ENCODE measurements at places on chromosomes 13 and 19.
A peak's percentile ranks its signal among the peaks of the same experiment; 100 is the strongest.

DNA sequence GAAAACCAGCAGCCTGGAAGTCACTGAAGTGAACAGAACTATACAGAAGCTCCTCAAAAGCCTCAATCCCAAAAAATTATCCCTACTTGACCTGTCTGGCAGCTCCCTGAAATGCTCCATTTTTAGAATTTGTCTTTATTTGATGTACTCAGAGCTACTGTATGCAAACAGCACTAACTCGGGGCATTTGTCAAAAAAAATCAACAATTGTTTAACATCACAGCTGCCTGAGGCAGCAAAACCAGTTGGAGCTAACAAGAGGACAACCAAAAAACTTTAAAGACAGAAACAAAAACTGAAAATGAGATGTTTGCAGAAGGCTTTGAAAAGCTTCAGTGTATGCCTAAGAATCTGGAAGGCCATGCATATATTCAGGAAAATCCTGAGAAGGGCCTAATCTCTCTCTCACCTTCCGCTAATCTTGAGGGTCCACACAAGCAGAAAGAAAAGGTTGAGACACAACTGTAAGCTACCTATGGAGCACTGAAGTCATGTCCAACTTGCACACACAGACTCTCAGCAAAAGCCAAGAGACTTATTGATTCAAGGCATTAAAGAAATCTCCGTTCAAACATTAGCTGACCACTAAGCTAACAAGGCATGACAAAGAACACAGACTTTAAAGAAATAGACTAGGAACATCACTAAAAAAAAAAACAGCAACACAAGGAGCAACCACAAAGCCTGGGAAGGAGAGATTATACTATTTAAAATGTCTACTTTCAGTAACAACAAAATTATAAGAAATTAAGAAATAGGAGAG lies 16.1 kb downstream of the VWA8 start:
- DNase-seq, result no peak

DNA sequence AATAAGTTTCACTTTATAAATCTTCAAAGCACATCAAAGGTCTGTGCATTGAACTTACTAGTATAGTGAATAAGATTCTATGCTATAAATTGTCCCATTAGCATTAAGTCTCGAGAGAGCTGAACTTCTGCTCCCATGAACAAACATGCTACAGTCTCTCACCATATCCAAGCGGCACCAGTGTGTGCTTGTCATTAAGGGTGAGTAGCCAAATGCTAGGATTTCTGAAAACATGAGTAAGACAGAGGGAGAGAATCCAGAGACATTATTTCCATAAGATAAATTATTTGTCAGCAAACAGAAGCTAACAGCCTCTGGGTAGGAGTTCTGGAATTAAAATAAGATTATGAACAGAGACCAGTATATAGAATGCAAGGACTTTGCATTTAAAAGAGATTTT lies 2882.5 kb downstream of the PCDH9 start:
- DNase-seq, result no peak

GRCh38 chr19:3902317-3902973 lies 22.0 kb downstream of the ATCAY start:
- DNase-seq, result no peak

GRCh38 chr13:56988543-56988942 lies 152.2 kb upstream of the PRR20A start:
- no peak for DNase-seq

GRCh38 chr19:10007371-10008183 lies 2.7 kb downstream of the COL5A3 start:
- DNase-seq, result no peak

DNA sequence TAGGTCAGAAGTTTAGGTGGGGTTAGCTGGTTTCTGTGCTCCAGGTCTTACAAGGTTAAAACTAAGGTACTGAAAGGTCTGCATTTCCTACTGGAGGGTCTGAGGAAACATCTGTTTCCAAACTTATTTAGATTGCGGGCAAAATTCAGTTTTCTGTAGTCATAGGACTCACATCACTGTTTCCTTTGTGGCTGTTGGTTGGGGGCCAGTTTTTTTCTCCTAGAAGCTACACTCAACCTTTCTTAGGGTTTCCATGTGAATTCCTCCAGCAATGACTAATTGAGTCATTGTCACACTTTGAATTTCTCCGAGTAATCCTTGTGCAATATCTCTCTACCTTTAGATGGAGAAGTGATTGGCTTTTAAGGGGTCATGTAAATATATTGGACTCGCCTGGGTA lies 773.4 kb upstream of the SLITRK1 start:
- DNase-seq, result no peak

DNA sequence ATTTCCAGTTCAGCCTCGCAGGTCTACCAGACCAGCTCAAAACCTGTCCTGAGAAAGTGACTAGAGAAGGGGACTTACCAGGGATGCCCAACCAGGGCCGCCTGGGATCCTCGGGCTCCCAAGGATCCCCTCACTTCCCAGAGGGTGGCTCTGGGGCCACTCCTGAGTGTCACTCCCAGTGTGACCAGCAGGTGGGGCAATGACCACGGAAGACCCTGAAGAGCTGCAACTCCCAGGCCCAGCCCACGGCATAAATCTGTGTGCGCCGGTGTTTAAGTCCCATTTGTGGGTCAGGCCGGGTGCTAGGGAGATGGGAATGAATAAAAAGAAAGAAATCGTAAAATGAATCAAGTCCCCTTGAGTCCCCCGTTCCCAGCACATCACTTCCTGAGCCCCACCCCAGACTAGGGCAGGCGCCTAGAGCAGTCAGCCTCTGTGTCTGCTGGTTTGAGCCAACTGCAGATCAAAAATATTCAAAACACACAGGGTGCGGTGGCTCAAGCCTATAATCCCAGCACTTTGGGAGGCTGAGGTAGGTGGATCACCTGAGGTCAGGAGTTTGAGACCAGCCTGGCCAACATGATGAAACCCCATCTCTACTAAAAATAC lies 10.7 kb downstream of the PTGIR start:
- peak; percentile 59 for DNase-seq

- peak; percentile 57 for DNase-seq
These were observed 7.5 kb upstream of the ARHGEF18 start for GRCh38 chr19:7340959-7341837.

- DNase-seq, result no peak
These were observed 49.7 kb downstream of the COMP start for GRCh38 chr19:18741124-18742121.

DNA sequence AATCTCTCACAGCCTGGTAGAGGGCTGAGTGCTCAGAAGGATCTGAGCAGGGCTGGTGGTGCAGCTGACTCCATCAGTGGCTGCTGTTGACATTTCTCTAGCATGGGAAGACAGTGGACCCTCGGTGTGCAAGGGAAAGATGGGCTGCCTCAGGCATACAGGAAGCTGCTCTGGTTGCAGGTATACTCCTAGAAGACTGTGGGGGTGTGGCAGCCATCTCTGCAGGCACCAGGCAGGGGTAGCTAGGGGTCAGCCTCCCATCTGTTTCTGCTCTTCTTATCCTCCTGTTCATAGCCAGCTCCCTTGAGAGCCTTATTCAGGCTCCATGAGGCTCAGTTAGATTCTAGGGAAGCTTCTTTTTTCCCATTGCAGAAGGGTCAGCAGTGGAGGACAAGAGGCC lies 475.5 kb downstream of the TSHZ3 start:
- DNase-seq, result no peak

DNA sequence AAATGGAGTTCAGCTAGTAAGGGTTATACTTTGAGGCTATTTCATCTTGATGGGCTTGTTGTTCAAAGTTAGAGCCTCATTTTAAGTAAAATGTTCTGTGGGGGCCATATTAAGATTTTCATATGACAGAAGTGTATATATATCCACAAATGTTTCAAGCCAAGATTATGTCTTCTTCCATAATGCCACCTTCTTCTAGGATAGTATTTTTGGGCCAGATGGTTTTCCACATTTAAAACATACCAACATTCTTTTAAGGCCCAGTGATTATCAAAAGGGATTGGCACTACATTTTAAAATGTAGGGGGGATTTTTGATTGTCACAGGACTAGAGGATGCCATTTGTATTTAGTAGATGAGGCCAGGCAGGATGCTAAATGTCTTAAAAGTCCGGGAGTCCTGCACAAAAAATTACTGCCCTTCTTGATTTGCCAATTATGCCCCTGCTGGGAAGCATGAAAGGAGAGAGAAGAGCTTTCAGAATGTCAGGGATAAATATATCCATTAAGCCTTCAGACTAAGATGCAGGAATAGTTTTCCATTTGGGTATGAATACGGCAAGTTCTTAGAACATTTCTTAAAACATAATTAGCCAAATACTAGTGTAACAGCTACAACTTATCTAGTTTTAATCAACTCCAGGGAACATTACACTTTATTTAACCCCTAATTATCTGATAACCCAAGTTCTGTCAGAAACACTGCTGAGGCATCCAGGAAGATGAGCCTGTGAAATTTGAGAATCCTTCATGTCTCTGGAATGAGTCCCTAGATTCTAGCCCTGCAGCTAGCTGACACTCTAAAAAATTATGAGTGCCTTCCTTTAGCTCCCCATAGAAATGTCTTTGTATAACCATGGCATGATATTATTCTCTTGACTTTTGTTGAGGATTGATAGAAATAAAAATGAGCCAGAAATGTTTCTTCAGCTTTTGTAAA lies 34.0 kb downstream of the ITM2B start:
- DNase-seq, result no peak

GRCh38 chr19:7641290-7642276 lies 4.7 kb downstream of the STXBP2 start:
- DNase-seq, result no peak

DNA sequence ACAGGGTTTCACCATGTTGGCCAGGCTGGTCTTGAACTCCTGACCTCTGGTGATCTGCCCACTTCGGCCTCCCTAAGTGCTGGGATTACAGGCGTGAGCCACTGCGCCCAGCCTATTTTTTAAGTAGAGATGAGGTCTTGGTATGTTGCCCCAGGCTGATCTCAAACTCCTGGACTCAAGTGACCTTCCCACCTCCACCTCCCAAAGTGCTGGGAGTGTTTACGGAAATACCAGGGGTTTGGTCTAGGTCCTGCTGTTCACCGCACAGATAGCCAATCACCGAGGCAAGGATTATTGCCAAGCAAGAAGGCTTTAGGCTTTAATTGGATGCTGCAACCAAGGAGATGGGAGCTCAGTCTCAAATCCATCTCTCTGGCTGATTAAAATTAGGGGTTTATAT lies 11.6 kb downstream of the CLEC4G start:
- no peak for DNase-seq

DNA sequence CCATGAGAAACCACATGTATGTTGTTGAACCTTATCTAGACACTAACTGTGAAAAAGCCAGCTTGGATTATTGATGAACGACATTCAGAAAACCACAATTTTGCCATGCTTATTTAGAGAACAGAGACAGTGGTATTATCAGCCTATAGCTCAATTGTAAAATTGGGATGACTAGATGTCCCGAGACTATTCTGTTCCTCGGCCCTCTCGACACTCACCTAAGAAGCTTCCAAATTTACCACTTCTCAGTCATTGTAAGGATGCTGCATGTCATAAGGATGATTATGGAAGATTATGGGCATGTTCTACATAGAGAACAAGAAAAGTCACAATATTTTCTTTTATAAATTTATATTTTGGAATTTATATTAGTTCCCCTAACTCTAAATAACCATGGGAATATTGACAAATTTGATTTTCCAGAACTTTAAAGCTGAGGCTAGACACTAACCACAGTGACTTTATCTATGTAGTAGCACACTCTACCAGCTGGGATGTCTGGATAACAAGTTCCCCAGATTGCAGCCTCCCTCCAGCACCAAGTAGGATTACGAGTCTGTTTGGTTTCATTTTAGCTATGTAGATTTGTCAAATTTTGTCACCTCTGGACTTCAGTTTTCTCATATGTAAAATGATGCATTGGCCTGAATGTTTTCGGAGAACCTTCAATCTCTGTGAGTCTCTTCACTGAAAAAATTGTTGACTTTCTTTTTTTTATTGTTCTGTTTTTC lies 513.6 kb downstream of the IRS2 start:
- DNase-seq, result no peak

GRCh38 chr13:40407567-40407966 lies 258.9 kb downstream of the FOXO1 start:
- DNase-seq, result no peak

DNA sequence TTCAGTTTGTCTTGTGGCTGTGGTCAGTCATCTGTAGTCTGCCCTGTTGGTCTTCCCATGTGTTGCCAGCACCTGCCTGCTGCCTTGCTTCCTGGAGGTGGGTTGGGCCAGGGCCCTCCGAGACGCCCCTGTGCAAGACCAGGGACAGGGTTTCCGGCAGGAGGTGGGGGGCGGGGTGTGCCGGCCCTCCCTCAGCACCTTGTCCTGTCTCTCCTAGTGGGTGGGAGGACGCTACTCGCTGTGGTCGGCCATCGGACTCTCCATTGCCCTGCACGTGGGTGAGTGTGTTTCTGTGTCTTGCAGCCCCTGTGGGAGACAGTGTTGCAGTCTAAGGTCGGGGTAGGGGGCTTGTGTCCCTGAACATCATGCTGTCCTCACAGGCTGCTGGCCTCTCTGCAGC lies 11.2 kb upstream of the PDCD2L start:
- DNase-seq, result no peak

DNA sequence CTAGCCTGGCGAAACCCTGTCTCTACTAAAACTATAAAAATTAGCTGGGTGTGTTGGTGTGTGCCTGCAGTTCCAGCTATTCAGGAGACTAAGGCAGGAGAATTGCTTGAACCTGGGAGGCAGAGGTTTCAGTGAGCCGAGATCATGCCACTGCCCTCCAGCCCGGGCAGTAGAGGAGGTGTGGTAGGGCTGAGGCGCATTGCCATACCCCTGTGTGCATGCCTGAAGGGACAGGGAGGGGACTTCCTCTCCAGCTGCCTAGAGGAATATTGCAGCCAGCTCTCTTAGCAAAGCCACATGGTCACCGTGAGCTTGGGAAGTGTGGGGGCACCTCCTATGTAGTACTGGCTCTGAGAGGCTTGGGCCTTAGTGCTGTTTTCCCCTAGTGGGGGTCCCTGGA lies 29.2 kb upstream of the PEPD start:
- DNase-seq, result no peak

DNA sequence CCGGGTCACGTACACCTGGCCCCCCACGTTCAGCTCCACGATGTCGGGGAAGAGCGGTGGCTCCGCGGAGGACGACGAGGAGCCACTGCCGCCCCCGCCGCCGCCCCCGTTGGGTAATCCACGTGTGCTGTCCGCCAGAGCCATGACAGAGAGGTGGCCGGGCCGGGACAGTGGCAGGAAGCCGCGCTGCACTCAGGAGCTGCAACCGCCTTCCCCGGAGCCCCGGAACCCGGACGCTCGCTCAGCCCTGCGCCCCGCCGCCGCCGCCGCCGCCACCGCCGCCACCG lies 257 bp downstream of the KCTD12 start:
- DNase-seq, result no peak

GRCh38 chr19:40529093-40529954 lies 47.3 kb upstream of the SHKBP1 start:
- DNase-seq, result peak; percentile 68

DNA sequence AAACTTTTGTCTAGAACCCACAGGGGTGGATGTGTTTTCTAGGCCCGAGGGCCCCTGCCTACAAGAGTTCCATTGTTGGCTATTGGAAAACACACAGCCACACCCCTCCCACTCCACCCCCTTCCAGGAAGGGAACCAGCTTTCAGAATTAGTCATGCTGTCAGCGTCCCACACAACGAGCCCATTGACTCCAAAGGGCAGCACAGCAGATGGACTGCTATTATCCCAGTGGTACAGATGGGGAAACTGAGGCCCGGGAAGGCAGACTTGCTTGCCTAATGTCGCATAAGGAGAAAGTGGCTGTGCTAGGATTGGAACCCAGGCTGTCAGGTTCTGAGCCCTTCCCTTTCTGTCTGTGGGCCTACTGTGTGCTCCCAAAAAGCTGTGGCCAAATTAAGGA lies 8.1 kb upstream of the FXYD3 start:
- no peak for DNase-seq

GRCh38 chr19:42246922-42247639 lies 4.7 kb upstream of the GSK3A start:
- no peak for DNase-seq

Measured in T1000 (cell line).